Activated naive CD8-positive, alpha-beta T cell treated with anti-CD3 and anti-CD28 coated beads, Interleukin-2, amount 10 ng/mL, durations not matched to agents 7 days and 5 days (primary cell): ENCODE measurements at places on chromosomes 2 and 18. TPM values are rescaled to one million over a fixed set of nuclear protein-coding genes. Genes with fewer than 3 reads are reported as not detected.

Gene MEP1B
- total RNA-seq: not detected

Gene PLEKHH2
- 1.9 TPM for total RNA-seq

Gene SCN3A
- not detected for total RNA-seq

Gene PLEKHM3
- total RNA-seq: 8.7 TPM

DNA sequence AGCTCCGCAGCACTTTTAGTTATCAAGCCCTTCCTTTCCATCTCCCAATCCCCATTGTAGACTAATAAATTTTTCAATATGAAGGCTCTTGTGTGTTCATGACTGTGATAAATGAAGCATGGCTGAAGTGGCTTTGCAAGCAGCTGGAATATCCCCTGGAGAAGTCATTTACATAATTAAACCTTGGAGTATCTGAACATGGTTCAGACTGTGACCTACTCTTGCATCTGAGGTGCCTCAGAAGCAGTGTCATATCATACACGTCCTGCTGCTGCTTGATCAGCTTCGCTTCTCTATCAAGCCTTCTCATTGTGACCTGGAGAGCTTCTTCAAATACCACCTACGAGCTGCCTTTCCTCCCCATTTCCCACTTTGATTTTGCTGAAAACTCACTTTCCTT, 48.4 kb upstream of the ZNF397 start:
- DNase-seq: no peak

- DNase-seq: no peak
These were observed 8.5 kb upstream of the NCKAP5 start for GRCh38 chr2:133576714-133577113.

DNA sequence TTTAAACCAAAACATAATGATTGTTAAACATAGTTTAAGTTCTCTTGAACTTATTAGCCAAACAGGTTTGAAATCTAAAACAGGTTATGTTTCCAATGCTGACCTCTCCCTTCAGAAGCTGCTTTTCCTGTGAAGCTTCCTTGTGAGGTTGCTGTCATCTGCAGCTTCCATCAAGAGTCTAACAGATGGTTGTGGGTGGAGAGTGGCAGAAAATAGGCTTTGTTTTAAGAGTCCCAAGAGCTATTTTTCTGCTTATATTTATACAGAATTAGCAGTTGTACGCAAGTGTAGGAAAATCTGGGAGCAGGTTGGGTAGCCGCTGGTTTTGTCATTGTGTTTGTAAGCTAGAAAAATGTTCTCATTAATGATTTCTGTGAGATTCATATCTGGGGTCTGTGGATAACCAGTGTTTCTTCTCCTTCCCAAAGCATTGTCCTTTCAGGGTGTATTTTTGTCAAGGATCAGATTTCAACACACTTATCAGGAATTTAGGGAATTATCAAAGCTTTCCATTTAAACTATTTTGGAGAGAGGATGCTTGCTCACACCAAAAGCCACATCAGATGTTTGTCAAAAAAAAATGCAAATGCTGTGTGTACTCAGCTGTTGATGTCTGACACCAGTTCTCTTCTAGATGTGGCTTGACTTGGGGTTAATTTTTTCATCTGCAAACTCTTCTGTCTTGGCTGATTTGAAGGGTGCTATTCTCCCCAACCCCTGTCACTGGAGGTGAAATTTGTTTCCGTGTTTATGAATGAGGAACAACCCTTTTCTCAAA, 78.1 kb upstream of the KIF5C start:
- DNase-seq: no peak

DNA sequence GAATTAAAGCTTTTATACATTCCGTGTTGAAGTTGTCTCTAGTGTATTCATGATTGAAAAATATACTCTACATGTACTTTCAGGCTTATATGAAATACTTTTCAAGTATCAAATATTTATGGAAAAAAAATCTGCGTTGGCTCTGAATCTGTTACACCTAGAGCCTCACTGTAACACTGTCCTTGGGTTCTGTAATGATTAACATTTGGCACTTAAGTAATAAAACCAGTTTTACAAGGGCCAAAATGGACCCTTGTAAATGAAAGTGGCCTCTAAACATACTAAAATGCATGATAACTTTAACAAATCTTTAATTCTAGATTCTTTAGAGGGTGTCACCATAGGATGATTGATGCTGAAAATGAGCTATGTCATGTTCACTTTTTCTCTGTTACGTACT, 162.8 kb downstream of the PTPRM start:
- DNase-seq: no peak

DNA sequence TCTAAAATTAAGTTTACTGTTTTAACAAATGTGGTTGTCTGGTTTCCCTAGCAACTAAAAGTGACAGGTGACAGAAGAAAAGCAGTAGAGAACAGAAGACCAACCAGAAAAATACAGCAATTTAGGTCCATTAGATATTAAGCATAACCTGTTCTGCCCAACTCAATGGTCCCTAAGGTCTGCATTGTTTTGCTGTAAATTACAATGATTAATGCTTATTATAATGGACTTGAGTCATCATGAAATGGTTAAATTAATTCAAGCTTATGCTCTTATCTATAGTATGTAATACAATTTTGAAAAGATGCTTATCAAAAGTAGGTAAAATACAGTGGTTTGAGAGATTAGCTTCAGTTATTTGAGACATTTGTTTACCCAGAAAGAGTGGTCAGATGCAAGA, 378.0 kb downstream of the GRB14 start:
- no peak for DNase-seq

DNA sequence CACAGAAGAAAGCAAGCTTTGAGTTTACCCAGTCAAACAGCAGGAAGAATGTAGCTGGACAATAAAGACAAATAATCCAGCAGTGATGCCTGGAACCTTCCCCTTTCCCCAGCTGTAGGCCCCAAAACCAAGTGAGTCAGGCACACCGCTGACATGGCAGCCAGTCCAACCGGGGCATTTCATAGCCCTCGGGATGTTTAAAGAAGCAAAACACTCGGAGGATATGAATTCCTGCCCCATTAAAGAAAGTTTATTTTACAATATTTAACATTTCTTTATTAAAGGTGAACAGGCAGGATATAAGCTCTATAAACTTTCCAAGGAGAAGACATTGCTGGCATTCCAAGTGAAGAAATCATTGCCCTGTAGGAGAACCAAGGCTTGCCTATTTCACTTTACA, 507.6 kb upstream of the TNP1 start:
- no peak for DNase-seq

DNA sequence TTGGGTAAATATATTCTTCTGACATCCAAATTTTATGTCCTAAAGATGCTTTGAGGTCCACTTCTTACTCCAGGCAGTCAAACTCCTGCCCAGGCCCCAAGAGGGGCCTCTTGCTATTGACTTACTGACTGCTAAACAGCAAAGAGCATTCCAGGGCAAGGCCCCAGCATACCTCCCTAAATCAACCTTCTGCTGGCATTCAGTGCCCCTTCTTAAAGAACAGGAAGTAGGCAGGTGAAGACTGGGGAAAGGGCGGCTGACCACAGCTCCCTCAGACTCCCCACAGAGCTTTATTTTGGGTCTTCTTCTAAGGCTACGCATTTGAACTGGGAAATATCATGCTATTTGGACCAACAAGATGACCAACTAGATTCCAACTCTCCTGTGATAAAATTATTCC, 68.9 kb downstream of the USP40 start:
- no peak for DNase-seq

DNA sequence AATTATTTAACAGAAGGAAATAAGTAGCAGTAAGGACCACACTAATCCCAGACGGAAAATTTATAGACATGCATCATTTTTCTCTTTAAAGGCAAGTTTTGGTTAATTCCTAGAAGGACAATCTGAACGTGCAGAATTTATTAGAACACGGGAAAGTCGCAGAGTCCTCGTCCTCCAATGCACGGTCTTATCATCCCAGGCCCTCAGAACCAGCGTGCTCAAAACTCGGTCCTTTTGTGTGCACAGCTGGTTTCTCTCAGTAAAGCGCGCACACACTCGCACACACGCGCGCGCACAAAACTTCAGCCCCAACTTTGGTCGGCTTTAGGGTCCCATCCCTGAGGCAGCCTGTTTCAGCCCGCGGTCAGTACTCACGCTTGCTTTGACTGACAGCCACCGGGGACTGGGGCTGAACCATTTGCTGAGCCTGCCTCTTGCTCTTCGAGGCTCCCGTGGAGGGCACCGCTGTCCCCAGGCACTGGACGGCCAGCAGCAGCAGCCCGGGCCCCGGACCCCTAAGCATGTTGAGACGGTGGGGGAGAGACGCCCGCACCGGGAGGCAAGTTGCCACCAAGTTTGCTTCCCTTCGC, 493 bp downstream of the FN1 start:
- DNase-seq: no peak
